ENCODE measurements at places on chromosomes 6 and 20. TPM values are rescaled to one million over a fixed set of nuclear protein-coding genes. Genes with fewer than 3 reads are reported as not detected.

Gene TINAG
- not detected for total RNA-seq

Gene TAAR2
- total RNA-seq = not detected

Gene GSTA3
- not detected for total RNA-seq

Gene EDEM2
- 61.8 TPM for total RNA-seq

Gene GFRA4
- not detected for total RNA-seq

Gene TFAP2D
- total RNA-seq = not detected

Gene QKI
- total RNA-seq = 150 TPM

Gene SIM1
- total RNA-seq = under 0.01 TPM

Gene FNDC1
- not detected for total RNA-seq

Gene DNAH8
- under 0.01 TPM for total RNA-seq

Gene KCNK15
- not detected for total RNA-seq

Gene FHL5
- total RNA-seq = not detected

Gene SLC32A1
- total RNA-seq = not detected

Gene MPIG6B
- not detected for total RNA-seq

Gene DSN1
- total RNA-seq = 10.9 TPM

Gene OR12D3
- not detected for total RNA-seq

Gene PRKN
- total RNA-seq = 0.09 TPM

Gene SRSF12
- under 0.01 TPM for total RNA-seq

Gene WASF1
- 5.3 TPM for total RNA-seq

Gene AGER
- 0.36 TPM for total RNA-seq

Gene KCNK5
- not detected for total RNA-seq

Gene FOXF2
- not detected for total RNA-seq

Gene KCNG1
- total RNA-seq = 8.6 TPM

Gene TRDN
- total RNA-seq = not detected

Gene ARMH2
- total RNA-seq = not detected

Gene OTOR
- total RNA-seq = not detected

Data from endothelial cell of coronary artery (primary cell).